Posterior vena cava (tissue), 2 donors: ENCODE measurements at places on chromosomes 6 and 20. TPM values are rescaled to one million over a fixed set of nuclear protein-coding genes. Genes with fewer than 3 reads are reported as not detected.

GRCh38 chr20:52748285-52748932 is 223.7 kb upstream of the TSHZ2 start:
- DNase-seq: no peak

DNA sequence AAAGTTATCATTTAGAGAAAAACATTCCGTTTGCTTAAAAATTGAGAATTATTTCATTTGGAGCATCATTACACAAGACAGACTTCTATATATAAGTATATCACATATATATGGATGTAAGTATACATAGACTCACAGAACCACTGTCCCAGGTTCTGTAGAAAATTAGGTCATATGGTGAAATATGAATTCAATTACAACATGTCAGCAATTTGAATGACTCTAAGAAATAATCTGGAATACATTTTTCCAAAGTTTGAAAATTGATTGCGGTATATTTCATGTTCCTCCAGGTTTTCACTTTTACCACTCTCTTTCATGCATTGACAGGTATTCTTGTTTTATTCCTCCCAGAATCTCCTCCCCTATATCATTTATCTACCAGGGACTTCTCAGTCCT is 892.3 kb downstream of the PHF3 start:
- no peak for DNase-seq

UBE3D gene
- total RNA-seq: 3.6 TPM

GRCh38 chr6:127120023-127120786 is 1.7 kb downstream of the RSPO3 start:
- peak; percentile 79 for DNase-seq

DNA sequence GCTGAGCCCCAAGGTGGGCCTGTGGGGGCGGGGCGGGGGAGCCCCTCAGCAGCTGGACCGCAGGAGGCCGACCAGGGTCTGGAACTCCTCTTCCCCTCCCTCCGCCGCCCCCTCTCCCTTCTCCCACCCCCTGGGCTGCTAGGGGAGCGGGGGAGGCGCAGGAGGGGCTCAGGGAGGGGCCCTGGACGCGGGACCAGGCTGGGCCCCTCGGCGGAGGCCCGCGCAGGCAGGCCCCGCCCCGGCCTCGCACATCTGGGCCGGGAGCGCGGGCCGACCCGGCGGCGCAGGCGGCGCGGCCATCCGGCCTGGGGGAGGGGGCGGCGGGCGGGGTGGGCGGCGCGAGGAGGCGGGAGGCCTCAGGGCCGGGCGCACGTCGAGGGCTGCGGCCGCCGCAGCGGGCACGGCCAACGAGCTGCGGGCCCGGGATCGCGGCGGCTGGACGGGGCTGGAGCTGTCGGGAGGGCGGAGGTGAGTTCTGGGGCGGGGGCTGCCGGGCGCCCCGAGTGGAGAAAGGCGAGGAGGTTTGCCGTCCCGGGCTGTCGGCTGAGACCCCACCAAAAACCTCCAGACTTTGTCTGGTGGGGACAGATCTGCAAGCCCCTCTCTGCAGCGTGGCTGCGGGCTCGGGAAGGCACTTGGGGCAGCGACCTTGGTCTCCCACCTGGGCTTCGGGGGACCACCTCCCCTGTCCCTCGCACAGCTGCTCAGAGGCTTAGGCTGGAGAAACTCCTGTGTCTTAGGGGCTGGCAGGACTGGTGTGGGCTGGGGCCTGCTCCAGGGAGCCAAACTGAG is at the start of gene HSPA12B:
Gene HSPA12B (plus strand): TSS at position 359 of the 792 bp plus-strand sequence. CDS start 5,990 bp downstream, outside the sequence.
- no peak for DNase-seq

GRCh38 chr20:59733351-59733750 is 129.0 kb downstream of the PHACTR3 start:
- peak; percentile 10 for DNase-seq

DNA sequence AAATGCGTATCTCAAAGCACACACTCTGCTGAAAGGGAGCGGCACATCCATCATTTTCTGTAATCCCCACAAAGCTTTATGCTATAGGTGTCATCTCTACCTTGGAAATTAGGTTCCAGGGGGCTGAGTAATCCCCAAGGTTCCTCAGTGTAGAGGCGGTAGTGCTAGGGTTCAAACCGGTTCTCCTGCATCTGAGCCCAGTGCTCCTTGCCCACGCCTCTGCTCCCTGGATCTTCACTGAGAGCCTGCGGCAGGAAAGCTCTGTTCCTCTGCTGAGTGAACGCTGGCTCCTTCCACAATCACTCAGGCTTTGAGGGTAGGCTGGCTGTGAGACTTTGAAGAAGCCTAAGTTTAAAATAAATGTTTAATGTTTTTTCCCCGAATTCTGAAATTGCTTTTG is 24.9 kb downstream of the SLC22A23 start:
- no peak for DNase-seq

- DNase-seq: no peak
Observed at GRCh38 chr6:169539176-169539897, 162.5 kb downstream of the WDR27 start.

GRCh38 chr6:6858533-6858982 is 249.2 kb upstream of the RREB1 start:
- DNase-seq: no peak

GINM1 gene
- 62.4 TPM for total RNA-seq

ENPP5 gene
- total RNA-seq: 1.0 TPM

GRCh38 chr6:63856271-63856670 is 220.7 kb downstream of the PHF3 start:
- DNase-seq: no peak

DNA sequence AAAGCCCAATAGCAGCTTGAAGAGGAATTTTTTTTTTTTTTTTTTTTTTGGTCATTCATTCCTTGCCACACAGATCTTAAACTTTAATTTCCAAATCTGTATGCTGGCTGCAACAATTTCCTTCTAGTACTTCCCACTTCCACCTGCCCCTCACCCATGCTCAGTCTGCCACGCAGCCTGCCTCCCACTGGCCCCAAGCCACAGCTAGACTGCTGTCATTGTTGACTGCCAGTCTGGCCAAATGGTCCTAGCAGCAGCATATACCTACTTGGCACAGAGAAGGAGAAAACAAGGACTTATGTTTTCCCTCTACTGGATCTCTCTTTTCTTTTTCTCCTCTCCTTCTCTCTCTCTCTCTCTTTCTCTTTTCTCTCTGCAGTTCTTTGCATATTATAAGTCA is 118.3 kb upstream of the HEY2 start:
- no peak for DNase-seq

- no peak for DNase-seq
Observed at GRCh38 chr6:112202639-112203341, 51.6 kb downstream of the LAMA4 start.

NRN1 gene
- total RNA-seq: 12.8 TPM

- DNase-seq: no peak
Observed at GRCh38 chr20:46324379-46324778, 16.1 kb upstream of the CDH22 start.

- no peak for DNase-seq
Observed at GRCh38 chr6:13239530-13240455, 88.5 kb downstream of the TBC1D7 start.

DNA sequence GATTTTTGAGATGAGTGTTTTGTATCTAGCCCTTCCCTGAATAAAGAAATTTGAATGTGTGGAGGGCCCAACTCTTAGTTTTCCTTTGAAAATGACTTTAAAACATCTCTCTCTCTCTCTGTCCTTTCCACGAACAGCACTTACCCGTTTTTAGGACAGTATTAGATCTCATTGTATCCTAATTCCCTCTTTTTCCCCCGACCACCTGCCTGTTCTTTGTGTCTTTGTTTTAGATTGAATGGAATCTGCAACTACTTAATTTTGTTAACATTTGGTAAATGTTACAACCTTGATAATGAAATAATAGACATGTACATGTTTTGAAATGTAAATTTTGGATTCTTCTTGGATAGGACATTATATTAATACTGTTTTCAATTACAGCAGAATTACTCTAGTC is 3.1 kb downstream of the DSP start:
- no peak for DNase-seq

- no peak for DNase-seq
Observed at GRCh38 chr6:71012866-71013469, 56.1 kb upstream of the B3GAT2 start.
